ENCODE measurements at places on chromosomes 11 and 22.

GRCh38 chr22:20111689-20112622 lies 3.9 kb upstream of the RANBP1 start:
- peak; percentile 28 for DNase-seq

DNA sequence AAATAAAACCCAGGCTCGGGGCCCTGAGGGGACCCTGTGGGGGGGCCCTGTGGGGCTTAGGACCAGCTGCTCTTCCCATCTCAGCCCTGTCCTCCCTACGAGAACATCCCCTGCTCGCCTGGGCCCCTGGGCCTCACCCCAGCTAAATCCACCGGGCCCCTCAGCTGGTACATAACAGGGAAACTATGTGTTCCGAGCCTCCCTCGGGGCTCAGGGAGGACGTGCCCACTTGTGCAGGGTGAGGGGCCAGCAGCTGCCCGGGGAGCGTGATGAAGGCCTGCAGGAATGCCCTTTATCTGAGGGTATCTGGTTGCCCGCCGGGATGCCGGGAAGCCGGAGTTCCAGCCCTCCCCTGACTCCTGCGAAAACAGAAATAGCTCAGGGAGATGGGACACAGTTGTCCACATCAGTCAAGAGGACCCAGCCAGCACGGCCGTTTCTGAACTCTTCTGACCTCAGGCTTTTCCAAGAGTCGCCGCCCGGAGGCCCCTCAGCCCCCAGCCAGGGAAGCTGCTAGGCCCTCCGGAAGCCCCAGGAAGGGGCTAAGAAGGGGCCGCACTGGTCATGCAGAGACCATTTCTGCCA lies 20.6 kb downstream of the MRPL23 start:
- DNase-seq, result no peak

GRCh38 chr11:126734752-126735151 lies 265.8 kb downstream of the KIRREL3 start:
- DNase-seq, result no peak

DNA sequence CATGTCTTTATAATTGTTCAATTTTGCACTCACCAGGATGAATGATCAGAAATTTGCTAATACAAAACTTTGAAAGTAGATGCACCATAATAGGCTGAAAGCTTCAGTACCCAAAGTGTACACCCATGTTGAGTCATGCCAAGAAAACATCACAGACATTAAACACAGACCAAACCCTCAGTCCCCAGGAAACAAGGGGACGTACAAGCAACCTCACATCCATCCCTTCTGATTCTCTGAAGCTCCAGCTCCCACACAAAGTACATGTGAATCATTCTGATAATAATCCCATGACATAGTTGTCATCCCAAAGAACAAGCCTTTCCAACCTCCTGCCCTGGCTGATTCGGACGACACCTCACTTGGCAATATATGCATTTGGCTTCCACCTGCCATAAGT lies 183.8 kb downstream of the SNX19 start:
- DNase-seq, result no peak

- DNase-seq, result no peak
These were observed 87.2 kb downstream of the RELT start for GRCh38 chr11:73463359-73463758.

DNA sequence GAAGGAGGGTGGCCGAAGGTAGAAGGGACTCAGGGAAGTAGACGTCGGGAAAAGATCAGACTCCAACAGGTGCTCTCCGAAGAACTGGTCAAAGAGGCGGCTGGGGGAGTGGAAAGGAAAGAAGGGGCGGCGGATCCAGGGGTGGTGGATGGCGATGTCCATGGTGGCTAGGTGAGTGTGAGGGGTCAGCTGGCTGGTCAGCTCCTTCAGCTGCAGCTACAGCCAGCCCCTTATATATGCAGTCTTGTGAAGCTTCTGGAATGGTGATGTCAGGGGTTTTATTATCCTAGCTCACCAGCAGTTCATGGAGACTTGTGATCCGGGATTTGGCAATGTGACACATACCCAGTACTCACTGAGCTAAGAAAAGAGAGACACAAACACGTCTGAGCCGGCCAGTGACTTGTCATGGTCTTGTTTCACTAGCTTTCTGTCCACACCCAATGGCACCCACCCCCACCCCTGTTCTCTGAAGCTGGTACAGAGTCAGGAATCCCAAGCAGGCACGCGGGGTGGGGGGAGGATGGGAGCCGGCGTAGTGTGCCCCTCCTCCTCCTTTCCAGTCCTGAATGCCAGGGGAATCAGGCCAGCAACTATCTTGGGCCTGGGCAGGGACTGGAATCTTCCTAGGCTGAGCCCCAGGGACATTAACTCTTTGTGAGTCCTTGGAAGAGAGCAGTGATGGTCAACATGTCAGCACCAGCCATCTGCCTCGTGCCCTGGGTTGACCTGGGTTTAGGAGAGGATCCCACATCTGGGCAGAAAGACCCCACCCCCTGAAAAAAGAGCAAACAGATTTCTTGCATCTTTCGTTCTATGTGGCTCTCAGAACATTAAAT lies at the start of gene CRYAB:
CRYAB (minus strand) TSS at position 208 of the 839 bp plus-strand sequence; CDS start at position 162, 46 bp downstream.
- no peak for DNase-seq

DNA sequence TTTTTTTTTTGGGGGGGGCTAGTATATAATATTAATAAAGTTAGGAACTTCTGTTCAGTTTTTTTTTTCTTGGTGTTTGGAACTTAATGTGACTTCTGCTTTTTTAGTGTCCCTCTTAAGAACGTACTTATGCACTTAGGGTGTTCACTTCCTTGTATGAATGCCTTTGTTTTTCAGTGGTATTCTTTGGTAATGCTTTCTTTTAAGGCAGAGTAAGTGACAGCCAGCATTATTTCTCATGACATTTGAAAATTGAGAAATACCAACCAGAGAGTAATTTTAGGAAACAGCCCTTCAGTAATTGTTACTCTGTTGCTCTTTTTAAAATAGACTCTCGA lies 2.4 kb downstream of the GRK3 start:
- DNase-seq, result peak; percentile 85

DNA sequence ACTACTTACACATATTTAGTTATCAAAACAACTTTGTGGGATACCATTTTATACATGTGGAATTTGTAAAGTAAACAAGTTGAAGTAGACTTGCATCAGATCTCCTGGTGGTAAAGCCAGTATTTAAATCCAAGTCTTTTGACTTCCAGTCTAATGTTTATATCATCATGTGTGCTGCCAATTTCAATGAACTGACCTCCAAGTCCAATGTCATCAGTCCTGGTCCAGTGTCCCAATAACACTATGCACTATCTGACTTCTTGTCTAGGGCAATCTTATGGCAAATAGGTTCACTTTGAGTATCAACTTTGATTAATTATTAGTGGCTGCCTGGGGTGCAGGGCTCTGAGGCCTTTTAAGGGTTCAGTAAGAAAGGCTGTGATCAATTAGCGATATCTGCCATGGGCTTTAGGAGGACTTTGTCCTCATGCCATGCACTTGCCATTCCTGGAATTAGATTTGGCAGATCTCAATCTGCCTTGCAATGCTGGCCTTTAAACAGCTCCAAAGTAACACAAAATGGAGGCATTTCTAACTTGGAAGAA lies 9.6 kb upstream of the PTS start:
- DNase-seq, result no peak

DNA sequence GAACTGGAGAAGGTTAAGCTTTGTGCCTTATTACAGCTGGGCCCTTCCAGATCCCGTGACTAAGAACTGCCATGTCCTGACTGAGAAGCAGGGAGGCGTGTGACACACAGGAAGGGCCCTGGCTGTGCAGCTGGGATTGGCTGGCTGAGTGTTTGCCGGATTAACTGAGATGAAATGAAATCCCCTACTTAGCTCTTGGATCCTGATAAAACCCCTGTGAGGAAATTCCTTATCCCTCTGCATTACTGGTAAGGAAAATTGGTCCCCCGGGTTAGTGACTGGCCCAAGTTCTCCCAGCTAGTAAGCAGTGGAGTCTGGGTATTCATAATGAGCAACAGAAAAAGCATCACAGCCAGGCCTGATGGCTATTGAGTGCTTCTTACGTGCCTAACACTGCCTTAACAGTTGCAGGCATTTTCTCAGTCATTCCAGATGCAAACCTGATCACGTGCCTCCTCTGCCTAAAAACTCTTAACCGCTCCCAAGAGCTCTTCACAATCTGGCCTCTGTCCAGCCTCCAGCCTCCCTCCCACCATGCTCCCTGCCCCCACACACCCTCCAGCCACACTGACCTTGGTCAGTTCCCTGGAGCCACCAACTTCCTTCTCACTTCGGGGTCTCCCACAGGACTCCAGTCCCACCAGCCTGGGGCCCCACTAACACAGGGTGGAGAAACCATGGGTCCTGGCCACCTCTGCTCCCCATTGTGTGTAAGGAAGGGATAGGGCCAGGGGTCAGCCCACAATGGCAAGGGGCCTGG lies 37.8 kb downstream of the ARRB1 start:
- no peak for DNase-seq

- DNase-seq, result peak; percentile 58
These were observed 4.0 kb upstream of the MCAM start for GRCh38 chr11:119320776-119321524.

- no peak for DNase-seq
These were observed 301.8 kb downstream of the AASDHPPT start for GRCh38 chr11:106379265-106379664.

DNA sequence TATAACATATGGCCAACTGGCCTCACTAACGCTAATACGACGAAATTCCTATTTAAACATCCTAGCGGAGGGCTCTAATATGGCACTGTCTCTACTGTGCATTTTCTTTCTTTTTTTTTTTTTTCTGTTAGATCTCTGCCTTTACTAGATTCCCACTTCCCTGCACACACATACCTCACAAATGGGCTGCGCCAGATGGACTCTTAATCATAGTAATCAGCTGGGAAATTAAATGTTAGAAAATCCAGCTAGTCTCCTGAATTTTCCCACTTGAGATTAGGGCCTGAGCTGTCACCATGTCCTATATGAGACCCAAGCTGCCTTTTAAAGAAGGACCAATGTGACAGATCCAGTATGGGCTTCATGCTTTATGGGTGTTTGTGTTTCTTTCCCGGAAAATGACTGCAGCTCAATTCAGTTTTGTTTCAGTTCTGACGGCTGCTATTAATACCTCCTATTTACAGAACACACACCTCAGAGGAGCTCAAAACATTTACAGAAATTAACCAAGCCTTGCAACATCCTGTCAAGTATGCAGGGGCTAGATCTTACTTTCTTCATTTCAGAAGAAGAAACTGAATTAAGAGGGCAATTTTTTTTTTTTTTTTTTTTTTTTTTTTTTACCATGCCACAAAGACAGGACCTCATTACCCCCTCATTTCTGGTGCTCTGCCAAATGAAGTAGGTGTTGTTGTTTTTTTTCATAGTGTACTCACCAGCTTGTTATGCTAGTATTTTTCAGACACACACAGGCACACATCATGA lies 49.8 kb upstream of the BLID start:
- no peak for DNase-seq

DNA sequence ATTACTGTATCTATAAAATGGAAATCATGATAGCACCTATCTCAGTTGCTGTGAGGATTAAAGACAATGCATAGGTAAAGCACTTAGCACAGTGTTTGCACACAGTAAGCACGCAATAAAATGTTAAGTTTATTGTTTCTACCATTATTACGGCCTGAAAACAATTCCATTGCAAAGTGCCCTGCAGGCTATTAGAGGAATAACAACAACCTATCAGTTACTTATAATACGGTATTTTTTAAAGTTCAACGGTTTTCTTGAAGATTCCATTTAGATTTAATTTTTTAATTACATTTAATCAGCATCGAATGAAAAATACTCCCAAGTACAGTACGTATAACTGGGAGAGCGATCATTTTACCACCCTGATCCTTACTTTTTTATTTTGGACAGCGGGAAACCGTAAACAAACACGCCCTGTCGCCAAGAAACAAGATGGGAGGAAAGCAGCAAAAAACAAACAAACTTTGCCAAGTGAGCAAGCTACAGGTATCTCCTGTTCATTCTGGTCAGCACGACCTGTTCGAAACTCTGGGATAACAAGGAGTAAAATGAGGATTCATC lies 893 bp downstream of the SLC36A4 start:
- no peak for DNase-seq

GRCh38 chr11:41947392-41947791 lies 487.9 kb upstream of the LRRC4C start:
- no peak for DNase-seq

DNA sequence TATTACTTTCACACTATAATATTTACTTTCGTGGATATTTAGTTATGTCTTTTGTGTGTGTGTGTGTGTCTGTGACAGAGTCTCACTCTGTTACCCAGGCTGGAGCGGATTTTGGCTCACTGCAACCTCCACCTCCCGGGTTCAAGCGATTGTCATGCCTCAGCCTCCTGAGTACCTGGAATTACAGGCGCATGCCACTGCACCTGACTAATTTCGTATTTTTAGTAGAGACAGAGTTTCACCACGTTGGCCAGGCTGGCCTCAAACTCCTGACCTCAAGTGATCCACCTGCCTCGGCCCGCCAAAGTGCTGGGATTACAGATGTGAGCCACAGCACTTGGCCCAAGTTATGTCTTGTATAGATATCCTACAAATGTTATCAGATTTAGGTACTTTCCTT lies 9.9 kb downstream of the PISD start:
- no peak for DNase-seq

DNA sequence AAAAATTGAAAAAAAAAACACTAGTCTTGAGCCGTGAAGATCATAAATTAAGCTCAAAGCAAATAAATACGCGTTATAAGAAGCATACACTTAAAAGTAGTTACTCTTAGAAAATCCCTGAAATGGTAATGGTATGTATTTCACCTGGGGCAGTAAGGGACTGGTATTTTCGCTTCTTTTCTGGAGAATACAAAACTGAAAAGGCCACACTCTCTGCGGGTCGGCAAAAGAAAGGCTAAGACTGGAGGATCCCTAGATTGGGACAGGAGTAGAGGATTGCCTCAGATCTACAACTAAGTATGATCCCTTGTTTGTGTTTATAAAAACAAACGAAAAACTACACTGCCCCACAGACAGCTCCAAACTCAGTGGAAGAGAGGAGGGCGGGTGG lies 617 bp downstream of the TSG101 start:
- no peak for DNase-seq

DNA sequence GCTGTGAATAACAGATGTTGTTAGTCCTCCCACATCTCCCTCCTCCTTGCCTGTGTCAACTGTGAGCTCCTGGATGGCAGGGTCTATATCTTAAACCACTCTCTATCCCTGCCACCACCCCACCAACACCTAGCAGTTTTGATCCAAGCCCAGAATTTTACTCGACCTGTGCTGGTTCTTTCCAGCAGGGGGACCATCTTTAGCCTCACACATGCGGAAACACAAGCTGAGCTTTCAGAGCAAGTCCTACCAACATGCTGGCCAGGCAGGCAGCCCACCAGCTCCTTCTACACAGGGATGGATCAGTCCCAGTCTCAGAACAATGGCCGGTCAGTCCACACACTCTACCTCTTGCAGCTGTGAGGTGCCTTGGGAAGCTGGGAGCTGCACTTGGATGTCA lies 231.5 kb downstream of the NXPE2 start:
- DNase-seq, result no peak

GRCh38 chr11:44532809-44533208 lies 32.7 kb upstream of the CD82 start:
- DNase-seq, result no peak

DNA sequence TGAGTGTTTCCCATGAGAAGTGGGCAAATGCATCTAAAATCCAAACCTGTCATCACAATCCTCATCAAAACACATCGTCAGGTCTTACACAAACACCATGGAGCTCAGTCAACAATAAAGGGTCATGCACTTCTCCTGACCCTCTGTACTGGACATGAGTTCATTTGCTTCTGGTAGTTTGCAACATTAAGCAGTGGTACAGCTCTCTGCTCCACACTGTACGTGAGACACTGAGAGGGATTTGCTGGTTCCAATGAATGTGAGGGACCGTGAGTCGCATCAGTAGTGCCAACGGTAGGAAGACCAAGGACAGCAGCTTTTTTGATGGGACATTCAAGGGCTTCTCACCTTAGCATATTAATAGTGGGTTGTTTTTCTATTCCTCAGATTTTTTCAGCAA lies 752.3 kb downstream of the OPCML start:
- no peak for DNase-seq
